ENCODE measurements at places on chromosomes 3 and 15.

- no peak for DNase-seq
Measured at GRCh38 chr15:101189409-101190091, 62.3 kb downstream of the CHSY1 start.

DNA sequence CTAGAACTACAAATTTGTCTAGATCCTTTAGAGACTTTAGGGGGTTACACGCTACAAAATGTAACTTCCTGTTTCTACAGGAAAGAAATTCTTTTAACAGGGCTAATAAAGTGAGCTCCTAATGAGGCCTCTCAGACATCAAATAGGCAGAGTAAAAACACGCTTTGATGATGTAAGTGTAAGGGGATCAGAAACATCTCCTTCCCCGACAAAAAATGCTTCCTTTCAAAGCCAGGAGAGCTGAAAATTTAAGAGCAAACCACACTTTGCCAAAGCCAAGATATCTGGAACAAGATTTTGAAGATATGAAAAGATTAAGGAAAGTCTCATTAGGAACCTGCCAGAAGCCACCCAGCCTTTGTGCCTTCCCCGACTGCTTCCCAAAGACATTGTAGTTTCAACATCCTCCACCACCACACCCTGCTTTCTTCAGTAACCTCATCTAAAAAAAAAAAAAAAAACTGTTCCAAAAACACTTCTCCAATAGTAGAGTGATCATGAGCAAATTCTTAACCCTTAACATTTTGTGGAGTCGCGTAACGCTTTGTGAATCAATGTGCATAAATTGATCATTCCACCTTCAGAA is 505.0 kb upstream of the THBS1 start:
- no peak for DNase-seq

GRCh38 chr3:100563652-100564211 is 45.7 kb upstream of the ADGRG7 start:
- no peak for DNase-seq

GRCh38 chr15:81863162-81863561 is 182.7 kb downstream of the MEX3B start:
- DNase-seq, result no peak

DNA sequence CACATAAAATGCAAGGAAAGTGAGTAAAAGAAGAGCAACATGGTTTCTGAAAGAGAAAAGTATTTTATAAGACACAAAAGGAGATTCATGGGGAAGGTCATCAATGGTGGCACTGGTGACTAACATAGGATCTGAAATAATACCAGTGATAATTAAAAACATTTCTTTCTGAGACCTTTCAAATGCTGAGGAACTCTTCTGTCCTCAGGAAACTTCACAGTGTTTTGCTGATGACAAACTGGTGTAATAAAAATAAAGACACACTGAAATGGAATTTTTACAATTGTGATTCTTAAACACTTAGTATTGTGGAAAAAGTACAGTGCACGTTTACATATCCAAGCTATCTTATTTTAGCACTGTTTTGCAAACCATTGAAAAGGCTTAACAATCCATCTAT is 80.4 kb upstream of the ZBTB20 start:
- no peak for DNase-seq

DNA sequence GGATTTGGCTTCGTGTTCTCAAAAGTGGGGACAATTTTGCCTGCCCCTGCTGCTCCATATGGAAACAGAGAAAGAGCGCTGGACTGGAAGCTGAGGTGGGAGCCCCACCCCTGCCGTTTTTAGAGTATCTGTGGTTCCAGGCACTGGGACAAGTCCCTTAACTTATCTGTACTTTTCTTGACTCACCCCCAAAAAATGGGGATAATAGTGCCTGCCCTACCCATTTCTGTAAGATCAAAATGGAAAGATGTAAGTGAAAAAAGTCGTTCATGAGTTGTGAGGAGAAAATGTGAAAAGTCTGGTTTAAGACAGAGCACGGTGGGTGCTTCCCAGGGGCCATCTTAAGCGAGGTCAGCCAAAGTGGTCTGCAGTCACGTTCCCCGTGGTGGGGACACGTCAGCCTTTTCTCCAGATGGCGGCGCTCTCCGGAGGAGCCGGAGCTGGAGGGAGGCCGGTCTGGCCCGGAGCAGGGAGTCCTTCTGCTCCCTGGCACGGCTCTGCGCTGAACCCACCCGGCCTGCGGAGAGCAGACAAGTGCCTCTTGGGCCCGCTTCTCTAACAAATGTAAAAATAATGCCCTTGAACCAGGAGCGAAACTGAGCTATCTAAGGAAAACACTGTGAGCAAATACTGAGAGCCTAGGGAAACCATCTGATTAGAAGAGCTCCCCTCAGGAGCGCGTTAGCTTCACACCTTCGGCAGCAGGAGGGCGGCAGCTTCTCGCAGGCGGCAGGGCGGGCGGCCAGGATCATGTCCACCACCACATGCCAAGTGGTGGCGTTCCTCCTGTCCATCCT is at the start of gene CLDN18:
Gene CLDN18, plus strand, starts transcription at position 690 of the 797 bp plus-strand sequence. Its CDS starts 61 bp downstream, at position 751.
- no peak for DNase-seq

DNA sequence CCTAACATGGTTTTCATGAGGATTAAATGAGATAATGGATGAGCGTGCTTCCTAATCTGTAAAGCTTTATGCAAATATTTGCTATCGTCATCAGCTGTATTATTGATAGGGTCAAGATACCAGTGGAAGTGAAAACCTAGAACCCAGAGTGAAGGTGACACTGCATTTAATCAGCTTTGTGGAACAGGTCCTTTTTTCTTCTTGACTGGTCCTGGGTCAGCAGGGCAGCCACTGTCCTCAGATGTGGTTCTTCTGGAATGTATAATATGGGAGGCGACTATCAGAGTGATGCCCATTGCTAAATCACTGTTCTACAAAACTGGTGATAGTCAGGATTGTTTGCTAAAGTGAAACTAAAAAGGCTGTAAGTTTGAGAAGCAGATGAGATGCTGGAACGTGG is 41.4 kb downstream of the SORD start:
- DNase-seq, result no peak

- no peak for DNase-seq
Measured at GRCh38 chr15:33244471-33244870, 50.0 kb upstream of the FMN1 start.

GRCh38 chr3:29373131-29373680 is 92.3 kb downstream of the RBMS3 start:
- no peak for DNase-seq

- DNase-seq, result no peak
Measured at GRCh38 chr3:142735462-142735861, 11.6 kb downstream of the TRPC1 start.

- DNase-seq, result no peak
Measured at GRCh38 chr3:72322264-72322976, 525.8 kb downstream of the SHQ1 start.

DNA sequence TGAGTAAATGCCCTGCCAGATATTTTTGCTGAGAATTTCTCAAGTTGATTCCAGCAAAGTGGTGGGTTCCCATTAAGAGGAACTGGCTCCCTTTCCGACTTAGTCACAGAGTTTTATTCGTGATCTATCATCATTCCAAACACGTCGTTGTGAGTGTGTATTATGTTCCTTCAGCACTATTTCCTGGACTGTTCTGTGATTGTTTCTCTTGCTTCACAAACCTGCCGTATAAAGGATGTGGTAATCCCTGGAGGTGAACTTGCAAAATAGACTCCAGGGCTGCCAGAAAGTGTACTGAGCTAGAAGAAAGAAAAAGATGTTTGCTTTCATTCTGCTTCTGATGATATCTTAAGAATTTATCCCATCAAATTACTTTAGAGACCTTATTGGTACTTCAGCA is 14.5 kb upstream of the CAPN3 start:
- DNase-seq, result no peak

DNA sequence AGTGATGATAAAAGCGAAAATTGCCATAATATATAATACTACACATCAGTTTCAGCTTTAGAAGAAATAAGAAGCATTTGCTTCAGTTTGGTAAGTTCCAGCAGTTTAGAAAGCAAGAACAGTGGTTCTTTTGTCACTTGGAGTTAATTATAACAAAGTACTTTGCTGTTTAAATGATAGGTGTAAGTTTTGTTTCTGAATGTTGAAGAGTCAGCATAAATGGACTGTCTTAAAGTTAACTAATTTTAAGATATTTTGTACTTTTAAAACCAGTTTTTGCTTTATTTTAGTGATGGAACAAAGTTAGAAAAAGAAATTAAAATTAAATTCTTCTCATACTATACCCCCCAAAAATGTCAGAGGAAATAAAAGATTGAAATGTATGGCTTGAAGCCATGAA is 24.6 kb downstream of the CHCHD6 start:
- no peak for DNase-seq

DNA sequence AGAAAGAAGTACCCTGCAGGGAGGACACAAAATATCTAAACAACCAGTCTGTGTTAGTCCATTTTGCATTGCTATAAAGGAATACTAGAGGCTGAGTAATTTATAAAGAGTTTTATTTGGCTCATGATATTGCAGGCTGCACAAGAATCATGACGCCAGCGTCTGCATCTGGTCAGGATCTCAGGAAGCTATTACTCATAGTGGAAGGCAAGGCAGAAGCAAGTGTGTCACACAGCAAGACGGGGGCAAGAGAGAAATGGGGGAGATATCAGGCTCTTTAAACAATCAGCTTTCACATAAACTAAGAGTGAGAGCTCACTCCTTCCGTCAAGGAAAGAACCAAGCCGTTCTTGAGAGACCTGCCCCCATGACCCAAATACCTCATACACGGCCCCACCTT is 614.8 kb downstream of the ZIC1 start:
- no peak for DNase-seq

GRCh38 chr15:68204776-68205557 is at the start of gene CALML4:
Gene CALML4, minus strand, starts transcription at chr15:68205332. Its CDS starts 85 bp downstream, at chr15:68205247.
- DNase-seq, result peak; percentile 64

- peak; percentile 71 for DNase-seq
Measured at GRCh38 chr3:172635588-172635987, 75.3 kb downstream of the NCEH1 start.

DNA sequence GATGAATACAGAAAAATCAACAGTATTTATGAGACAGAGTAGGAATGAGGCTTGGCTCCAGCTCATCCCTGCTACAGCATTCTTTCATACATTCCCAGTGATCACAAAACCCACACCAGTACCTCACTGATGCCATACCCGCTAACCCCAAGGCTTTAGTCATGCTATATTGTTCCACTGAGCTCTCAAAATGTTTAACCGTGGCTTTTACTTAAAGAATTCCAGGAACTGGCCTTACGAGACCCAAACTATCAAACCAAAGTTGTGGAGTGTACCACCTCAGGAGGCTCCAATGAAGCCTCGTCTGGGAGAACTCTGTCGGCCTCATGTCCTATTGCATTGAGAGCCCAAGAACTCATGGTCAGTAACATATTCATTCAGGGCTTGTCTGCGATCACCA is 278.9 kb downstream of the ULK4 start:
- no peak for DNase-seq
